ENCODE measurements at places on chromosomes 2 and 18.

DNA sequence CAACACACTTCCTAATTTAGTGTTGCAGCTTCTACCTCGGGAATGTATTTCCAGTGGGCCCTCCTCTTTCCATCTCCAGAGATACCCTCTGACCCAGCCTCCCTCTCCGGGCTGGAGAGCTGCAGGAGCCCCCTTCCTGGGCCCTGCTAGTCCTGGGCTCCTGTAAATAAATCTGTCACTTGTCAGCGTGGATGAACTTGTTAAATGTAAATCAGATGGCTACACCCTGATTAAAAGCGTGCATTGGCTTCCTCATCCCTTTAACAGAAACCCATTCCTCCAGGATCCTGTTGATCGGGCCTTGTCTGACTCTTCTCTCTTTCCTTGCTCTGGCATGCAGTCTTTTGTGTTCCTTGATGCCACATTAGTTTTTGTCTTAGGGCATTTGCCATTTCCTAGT, 2.4 kb downstream of the ZNF236 start:
- no peak for DNase-seq
- H3K36me3 ChIP-seq = no peaks in the 10 kb centered on the region
- H3K4me1 ChIP-seq = peaks cover 9% of the 10 kb centered on the region
- H3K27ac ChIP-seq = no peak overlapping the region
- H3K4me3 ChIP-seq = no peak overlapping the region
- no peaks in the 10 kb centered on the region for H3K27me3 ChIP-seq

DNA sequence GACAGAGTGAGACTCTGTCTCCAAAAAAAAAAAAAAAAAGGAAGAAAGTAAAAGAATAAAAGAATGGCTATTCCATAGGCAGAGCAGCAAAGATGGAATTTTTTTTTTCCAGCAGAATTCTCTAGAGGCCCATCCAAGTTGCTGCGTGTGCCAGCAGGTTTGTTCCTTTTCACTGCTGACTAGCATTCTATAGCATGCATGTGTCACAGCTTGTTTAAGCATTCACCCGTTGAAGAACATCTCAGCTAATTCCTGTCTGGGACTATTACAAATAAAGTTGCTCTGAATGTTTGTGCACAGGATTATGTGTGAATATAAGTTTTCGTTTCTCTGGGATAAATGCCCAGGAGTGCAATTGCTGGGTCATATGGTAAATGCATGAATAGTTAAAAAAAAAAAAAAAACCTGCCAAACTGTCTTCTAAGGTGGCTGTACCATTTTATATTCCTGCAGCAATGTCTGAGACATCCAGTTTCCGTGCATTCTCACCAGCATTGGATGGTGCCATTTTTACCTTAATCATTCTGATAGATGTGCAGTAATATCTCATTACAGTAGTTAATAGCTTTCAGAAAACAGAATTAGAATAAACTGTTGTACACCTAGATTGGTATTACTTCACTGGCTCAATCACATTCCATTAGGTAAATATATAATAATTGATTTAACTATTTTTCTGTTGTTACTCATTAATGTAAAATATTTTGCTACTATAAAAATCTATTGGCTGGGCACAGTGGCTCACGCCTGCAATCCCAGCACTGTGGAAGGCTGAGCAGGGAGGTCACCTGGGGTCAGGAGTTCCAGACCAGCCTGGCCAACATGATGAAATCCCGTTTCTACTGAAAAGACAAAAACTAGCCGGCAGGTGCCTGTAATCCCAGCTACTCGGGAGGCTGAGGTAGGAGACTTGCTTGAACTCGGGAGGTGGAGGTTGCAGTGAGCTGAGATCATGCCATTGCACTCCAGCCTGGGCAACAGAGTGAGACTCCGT, 47.5 kb upstream of the ASAP2 start:
- H3K27ac ChIP-seq = no peak overlapping the region
- H3K4me3 ChIP-seq = no peak overlapping the region
- H3K4me1 ChIP-seq = no peaks in the 10 kb centered on the region
- H3K27me3 ChIP-seq = no peaks in the 10 kb centered on the region

DNA sequence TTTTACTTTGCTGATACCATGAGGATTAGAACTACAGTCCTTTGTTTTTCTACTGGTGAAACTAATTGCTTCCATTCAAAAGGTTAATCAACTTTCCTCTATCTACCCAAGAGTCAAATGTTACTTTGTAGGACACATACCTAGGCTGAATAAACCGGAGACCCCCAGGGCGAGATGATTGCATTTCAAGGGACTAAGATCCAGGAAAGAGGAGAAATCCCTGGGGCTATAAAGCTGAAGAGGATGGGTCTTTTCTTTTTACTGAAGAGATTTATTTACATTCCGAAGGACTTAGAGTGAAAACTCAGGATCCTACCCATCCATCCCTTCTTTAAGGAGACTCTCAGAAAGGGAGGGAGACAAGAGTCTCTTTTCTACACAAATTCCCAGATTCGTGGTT, 331.9 kb downstream of the CDH19 start:
- no peaks in the 10 kb centered on the region for H3K4me1 ChIP-seq
- DNase-seq = no peak
- no peaks in the 10 kb centered on the region for H3K36me3 ChIP-seq
- no peak overlapping the region for H3K4me3 ChIP-seq
- no peaks in the 10 kb centered on the region for H3K27me3 ChIP-seq

DNA sequence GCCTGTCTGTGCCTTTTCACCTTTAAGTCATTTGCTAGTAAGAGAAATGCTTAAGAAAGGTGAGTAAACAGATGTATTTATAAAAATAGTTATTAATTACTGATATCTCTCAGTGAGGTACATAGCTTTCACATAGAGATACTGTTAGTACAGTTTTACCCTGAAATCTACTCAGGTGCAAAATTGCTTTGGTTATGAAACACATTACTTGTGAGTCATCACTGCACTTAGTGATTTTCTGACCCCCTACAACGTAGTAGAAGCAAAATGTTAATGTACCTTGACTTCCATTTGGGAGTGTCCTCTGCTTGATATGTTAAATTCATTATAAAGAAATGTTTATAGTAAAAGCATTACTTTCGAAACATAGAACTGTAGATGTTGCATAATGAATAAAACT, 6.5 kb downstream of the GLS start:
- no peaks in the 10 kb centered on the region for H3K27me3 ChIP-seq
- peaks cover 20% of the 10 kb centered on the region for H3K4me1 ChIP-seq
- no peak for DNase-seq
- no peak overlapping the region for H3K27ac ChIP-seq

DNA sequence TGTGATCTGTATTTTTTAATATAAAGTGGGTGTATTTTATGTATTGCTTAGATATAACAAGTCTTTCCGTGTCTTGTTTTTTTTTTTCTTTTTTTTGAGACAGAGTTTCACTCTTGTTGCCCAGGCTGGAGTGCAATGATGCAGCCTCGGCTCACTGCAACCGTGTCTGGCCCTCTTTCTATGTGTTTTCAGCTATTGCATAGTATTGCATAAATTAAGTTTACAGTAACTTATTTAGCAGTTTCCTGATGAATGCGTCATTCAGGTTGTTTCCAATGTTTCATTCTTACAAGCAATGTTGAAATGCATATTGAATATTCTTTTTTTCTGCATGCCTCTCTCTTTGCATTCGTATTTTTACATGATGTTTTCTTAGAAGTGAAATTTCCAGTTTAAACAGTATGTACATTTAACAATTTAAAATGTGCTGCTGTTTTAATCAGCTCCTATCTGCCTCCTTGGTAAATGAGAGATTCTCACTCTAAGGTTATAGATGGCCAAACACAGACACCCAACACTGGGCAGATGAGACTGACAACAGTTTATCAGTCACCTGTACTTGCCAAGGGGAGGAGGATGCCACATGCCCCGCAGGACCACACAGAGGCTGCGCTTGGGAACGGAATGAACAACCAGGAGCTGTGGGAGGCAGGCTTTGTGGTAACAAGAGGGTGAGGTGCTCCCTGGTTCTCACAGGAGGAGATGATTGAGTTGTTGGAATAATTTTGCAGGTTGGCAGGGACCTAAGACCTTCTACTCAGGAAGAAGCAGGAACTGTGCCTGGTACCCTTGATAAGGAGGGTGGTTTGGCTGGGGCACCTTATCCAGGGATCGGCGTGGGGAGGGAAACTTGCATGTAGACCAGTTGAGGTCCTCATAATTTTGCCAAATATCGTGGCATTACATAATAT, 7.5 kb downstream of the SLC9A4 start:
- no peaks in the 10 kb centered on the region for H3K4me1 ChIP-seq
- no peak for DNase-seq
- H3K4me3 ChIP-seq = no peak overlapping the region
- no peaks in the 10 kb centered on the region for H3K36me3 ChIP-seq
- no peaks in the 10 kb centered on the region for H3K27me3 ChIP-seq
- H3K27ac ChIP-seq = no peak overlapping the region

DNA sequence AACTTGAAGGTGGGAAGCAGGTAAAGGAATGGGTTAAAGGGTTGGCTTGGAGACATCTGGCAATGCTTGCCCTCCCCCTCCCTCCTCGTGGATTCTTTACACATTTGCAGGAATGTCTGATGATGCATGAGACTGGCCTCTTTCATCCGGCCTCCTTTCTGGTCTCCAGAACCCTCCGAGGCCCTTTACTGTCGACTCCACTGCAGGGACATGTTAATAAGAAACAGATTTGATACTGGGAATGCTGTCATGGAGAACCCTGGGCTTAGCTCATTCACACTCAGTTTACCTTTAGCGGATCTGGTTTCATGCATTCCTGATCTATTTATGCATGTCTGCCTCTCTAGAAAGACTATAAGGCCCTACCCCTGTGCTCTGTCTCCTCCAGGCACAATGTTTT, 238.7 kb downstream of the TGIF1 start:
- no peaks in the 10 kb centered on the region for H3K36me3 ChIP-seq
- no peaks in the 10 kb centered on the region for H3K4me1 ChIP-seq
- no peak overlapping the region for H3K27ac ChIP-seq
- no peak overlapping the region for H3K4me3 ChIP-seq
- DNase-seq = no peak
- H3K27me3 ChIP-seq = no peaks in the 10 kb centered on the region

- H3K4me3 ChIP-seq = no peak overlapping the region
- H3K36me3 ChIP-seq = no peaks in the 10 kb centered on the region
- no peaks in the 10 kb centered on the region for H3K4me1 ChIP-seq
- H3K27me3 ChIP-seq = no peaks in the 10 kb centered on the region
- H3K27ac ChIP-seq = no peak overlapping the region
- no peak for DNase-seq
Observed at GRCh38 chr18:7844418-7844817, 277.3 kb downstream of the PTPRM start.

DNA sequence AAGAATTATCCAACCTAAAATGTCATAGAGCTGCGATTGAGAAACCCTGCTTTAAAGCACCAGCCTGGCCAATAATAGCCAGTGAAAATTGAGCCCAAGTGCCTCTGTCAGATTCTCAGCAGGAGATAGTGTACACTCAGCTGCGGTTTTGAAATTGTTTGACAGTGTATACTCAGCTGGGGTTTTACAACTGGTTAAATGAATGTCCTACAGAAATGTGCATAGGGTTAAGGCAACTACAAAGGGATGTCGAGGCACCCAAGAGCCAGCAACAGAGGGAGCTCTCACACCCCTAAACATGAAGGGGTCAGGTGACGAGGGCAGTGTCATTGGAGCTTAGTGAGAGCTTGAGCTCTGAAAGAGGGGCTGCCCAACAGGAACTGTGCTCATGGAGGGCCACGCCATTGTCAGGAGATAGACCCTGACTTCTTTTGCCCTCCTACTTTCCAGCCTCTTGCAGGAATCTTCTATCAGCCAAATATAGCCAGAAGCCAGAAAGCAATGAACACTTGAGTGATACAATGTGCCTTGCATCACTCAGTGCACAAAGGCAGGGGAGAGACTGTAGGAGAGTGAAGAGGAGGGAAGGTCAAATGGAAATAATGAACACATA, 15.1 kb downstream of the ACTG2 start:
- no peaks in the 10 kb centered on the region for H3K27me3 ChIP-seq
- peaks cover 3% of the 10 kb centered on the region for H3K4me1 ChIP-seq
- peak; percentile 18 for DNase-seq
- H3K4me3 ChIP-seq = no peak overlapping the region

DNA sequence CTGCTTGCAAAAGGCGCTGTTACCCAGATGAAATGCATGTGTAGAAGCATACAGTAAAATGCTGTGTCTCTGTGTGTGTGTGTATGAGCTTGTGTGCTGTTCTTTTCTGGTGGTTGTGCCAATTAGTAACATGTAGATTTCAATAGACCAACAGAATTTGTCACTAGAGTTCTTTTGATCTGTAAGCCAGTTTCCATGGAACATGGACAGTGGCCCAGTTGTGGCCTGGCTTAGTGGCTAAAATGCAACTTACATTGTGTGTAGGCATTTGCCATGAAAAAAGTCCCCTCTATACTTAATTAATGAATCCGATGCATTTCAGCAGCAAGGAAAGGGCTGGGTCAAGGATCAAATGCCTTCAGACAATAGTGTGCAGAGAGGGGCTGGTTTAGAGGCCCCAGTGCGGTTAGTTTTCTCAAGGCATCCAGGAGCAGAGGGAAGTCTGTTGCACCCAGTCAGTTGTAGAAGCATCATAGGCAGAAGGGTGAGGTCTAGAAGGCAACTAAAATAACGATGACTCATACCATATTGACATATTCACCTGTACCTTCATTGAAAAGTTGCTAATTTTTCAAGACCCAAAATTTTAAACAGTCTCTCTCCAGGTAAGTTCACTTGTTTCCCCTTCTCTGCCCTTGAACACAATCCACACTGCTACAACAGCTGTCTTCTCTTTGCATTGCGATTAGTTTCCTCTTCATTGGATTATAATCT, 366.9 kb upstream of the SPRED2 start:
- no peaks in the 10 kb centered on the region for H3K36me3 ChIP-seq
- H3K4me1 ChIP-seq = no peaks in the 10 kb centered on the region
- no peak overlapping the region for H3K27ac ChIP-seq
- no peaks in the 10 kb centered on the region for H3K27me3 ChIP-seq

GRCh38 chr2:38017836-38018235, 58.1 kb downstream of the CYP1B1 start:
- H3K4me1 ChIP-seq = no peaks in the 10 kb centered on the region
- H3K36me3 ChIP-seq = no peaks in the 10 kb centered on the region
- H3K4me3 ChIP-seq = no peak overlapping the region
- no peak for DNase-seq
- no peak overlapping the region for H3K27ac ChIP-seq

GRCh38 chr2:149849591-149849990, 262.0 kb upstream of the MMADHC start:
- no peak overlapping the region for H3K27ac ChIP-seq
- H3K27me3 ChIP-seq = no peaks in the 10 kb centered on the region
- H3K4me3 ChIP-seq = no peak overlapping the region
- DNase-seq = no peak
- H3K4me1 ChIP-seq = no peaks in the 10 kb centered on the region

DNA sequence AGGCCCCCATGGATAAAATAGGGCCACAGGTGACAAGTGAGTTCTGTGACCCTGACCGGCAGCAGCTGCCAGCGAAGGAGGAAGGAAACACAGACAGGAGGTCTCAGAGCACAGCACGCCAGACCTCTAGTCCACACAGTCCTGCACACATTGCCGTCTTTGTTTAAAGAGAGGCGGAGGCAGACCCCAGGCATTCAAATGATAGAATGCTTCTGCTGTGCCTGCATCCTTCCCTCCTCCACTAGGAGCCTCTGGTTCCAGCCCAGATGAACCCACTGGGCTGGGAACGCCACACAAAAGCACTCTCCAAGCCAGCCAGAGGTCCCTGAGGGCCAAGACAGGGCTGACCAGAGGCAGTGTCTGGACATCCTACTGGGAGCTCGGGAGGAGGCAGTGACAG, 118.7 kb downstream of the KLHL29 start:
- no peak overlapping the region for H3K4me3 ChIP-seq
- no peaks in the 10 kb centered on the region for H3K36me3 ChIP-seq
- H3K27me3 ChIP-seq = no peaks in the 10 kb centered on the region
- no peaks in the 10 kb centered on the region for H3K4me1 ChIP-seq
- H3K27ac ChIP-seq = no peak overlapping the region
- DNase-seq = no peak

- H3K36me3 ChIP-seq = no peaks in the 10 kb centered on the region
- H3K4me3 ChIP-seq = no peak overlapping the region
- no peak overlapping the region for H3K27ac ChIP-seq
- no peaks in the 10 kb centered on the region for H3K4me1 ChIP-seq
- DNase-seq = no peak
- no peaks in the 10 kb centered on the region for H3K27me3 ChIP-seq
Observed at GRCh38 chr2:145108959-145109710, 589.2 kb upstream of the ZEB2 start.
